Stimulated activated CD8-positive, alpha-beta memory T cell treated with anti-CD3 and anti-CD28 coated beads, Interleukin-7, amount 100 ng/mL, for 4 hours (primary cell): ENCODE measurements at places on chromosomes 2 and 18.

DNA sequence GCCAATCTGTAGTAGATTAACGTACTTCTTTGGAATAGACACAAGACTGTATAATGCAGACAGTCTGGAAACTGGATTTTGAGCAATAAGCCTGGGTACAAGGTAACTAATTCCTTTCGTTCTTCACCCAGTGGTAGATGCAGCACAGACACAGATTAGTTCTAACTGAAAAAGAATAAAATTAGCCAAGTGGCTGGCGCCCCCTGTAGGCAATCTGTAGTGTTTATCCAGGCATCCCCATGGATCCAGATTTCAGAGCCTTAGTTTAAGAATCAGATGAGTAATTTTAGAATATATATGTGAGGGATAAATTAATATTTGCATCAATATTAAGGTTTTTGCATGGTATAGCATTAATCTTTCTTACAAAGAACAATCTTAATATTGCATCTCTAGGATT is 563.9 kb downstream of the DCC start:
- no peak for DNase-seq

DNA sequence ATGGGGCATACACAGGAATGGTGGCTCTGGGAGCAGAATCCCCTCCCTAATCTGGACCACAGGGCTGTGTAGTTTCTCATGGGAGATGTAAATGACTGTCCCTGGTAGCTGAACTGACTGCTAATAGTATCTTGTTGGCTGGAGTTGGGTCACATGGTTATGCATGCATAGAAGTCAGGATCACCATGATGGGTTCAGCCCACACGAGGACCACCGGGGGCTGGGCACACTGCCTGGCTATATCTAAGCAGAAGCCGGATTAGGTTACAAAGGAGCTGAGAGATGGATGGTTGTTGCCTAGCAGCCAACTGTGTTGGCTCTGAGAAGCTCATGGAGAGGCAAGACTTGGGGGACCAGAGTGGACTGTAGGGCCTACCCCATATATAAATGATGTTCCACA is 6.7 kb upstream of the MAP3K2 start:
- no peak for DNase-seq

DNA sequence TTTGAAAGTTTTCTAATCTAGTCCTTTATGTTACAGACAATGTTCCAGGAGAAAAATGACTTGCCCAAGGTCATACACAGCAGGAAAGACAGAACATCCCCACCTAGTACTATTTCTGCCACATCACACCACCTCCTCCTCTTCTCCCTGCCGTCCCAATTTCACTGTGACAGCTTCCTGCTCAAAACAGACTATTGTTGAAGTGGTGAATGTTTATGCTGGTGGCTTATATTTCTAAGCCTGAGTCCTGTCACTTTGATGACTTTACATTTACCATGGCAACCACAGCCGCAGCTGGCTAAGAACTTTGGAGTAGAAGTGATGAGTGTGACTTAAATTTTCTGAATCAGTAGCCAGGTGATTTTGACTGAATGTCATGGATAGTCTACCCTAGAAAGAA is 10.0 kb downstream of the GALNT5 start:
- DNase-seq: no peak

GRCh38 chr18:48452861-48453323 is 43.7 kb upstream of the ZBTB7C start:
- DNase-seq: no peak

- DNase-seq: no peak
Measured at GRCh38 chr2:237551071-237551574, 15.3 kb upstream of the PRLH start.

GRCh38 chr18:40841467-40841866 is 1113.6 kb upstream of the PIK3C3 start:
- no peak for DNase-seq

GRCh38 chr2:1586251-1586922 is 157.9 kb downstream of the PXDN start:
- no peak for DNase-seq

GRCh38 chr2:223969856-223970255 is 12.6 kb downstream of the MRPL44 start:
- DNase-seq: no peak

DNA sequence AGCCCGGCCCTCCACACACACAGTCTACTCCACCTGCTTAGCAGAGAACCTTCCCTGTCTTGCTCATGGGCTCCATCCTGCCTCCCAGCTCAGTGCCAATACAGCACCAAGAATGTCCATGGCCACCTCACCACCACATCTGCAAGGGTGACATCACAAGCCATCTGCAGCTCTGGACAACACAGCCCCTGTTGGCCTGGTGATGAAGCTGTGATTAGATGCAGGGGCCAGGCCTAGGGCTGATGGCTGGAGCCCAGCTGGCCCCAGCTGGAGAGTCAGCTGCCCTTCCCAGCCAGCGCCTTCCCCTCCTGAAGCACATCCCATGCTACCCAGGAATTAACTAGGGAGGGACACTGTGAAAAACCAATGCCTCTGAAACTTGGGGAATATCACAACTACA is 91.1 kb downstream of the TTC32 start:
- no peak for DNase-seq

DNA sequence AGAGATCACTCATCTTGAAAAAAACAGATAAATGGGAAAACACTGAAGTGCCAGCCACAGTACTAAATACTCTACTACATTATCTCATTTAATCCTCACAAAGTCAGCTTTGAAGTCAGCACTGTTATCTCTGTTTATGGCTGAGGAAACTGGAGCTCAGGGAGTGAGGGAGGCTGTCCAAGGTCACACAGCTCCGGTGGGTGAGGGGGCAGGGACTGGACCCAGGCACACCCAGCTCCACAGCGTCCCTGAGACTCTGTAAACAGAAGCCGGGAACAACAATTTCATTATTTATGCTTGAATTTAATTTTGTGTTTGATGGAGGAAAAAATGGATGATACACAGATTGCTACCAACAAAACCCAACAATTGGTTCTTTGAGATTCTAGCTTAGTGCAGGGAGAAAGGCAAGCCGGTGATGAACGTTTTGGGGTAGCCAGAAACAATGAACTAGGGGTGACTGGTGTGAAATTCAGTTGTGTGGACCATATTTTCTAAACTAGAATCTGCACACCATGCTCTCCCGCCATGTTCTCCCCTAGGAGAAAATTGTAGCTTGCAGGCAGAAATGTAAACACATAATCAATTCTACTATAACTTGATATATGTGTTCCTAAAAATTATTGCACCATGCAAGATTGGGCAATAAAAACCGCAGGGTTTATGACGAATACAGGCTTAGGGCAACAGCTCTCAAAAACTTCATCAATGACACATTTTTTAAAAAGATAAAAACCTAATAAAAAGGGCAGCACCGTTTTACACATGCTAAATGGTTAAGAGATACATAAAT is at the start of gene GREB1:
Gene GREB1 (plus strand): TSS at position 768 of the 793 bp plus-strand sequence. CDS start 22,570 bp downstream, outside the sequence.
- DNase-seq: no peak

GRCh38 chr2:63850649-63851048 is 9.0 kb downstream of the UGP2 start:
- no peak for DNase-seq

GRCh38 chr2:119086327-119086726 is 72.2 kb downstream of the C1QL2 start:
- no peak for DNase-seq

DNA sequence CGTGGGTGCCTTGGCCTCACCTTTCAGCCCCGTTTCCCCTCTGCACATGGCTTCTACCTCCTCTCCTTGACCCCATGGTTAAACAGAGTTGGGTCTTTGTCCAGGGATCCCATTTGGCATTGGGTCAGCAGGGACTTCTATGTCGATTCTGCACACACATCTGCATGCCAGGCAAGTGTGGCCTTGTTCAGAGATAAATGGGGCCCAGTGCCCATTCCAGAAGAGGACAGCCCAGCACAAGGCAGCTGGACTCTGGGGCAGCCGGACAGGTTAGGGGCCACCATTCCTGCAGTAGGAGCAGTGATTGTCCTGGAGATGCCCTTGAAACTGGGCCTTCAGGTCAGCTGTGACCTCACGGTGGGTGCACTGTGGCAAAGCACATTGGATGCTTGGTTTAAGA is 13.1 kb downstream of the CABLES1 start:
- no peak for DNase-seq

DNA sequence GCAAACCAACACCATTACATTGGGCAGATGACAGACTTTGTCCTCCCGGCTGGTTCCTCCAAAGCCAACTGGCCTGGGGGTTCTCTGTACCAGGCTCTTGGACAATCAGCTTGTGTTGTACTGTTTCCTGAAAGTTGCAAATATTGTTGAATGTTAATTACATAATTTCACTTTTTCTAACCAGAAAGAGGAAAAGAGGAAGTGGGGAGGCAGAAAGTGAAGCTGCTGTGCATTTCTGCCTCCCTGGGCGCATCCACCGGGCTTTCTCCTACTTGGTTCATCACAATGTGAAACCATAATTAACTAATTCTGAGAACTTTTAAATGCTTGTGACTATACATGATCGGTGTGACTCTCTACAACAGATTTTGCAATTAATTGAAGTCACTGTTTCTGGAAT is 10.1 kb downstream of the TWIST2 start:
- no peak for DNase-seq

GRCh38 chr18:77110400-77110799 is 22.2 kb downstream of the MBP start:
- DNase-seq: no peak

DNA sequence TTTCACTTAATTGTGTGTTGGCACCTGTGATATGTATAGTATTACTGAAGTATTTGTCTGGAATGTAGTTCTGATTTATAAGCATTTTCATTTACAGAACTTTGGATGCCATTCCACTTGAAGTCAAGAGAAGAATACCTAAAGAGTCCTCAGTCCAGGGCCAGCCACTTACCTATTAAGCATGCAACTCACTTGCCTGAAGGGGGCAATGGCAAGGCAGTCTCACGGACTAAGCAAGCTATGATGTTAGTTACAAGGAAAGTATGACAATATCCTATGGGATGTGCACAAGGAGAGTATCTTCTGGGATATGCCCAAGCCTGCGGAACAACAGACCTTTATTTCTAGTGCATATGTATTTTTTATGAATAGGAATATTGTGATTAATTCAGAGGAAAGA is 369.4 kb upstream of the GCFC2 start:
- DNase-seq: no peak

DNA sequence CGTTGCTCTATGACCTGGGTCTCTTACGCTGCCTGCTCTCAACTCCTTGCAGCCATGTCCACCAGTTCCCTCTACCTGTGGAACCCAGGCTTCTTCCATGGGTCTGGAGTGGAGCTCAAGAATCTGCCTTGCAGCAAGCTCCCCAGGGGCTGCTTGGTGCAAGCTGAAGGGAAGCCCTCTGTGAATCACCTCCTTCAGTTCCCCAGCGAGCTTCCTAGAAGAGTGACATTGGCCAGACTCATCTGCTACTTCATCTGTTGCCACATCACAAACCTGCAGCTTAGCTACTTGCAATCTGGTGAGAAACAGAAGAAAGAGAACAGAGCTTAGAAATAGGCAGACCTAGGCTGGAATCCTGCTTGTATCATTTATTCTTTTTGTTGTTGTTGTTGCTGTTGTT is 9.8 kb upstream of the EFR3B start:
- DNase-seq: no peak

- no peak for DNase-seq
Measured at GRCh38 chr2:239684271-239684810, 283.5 kb upstream of the HDAC4 start.

- DNase-seq: no peak
Measured at GRCh38 chr2:68363721-68364120, 1.4 kb upstream of the PLEK start.

- DNase-seq: no peak
Measured at GRCh38 chr2:158393886-158394285, 62.7 kb downstream of the CCDC148 start.

GRCh38 chr18:24006712-24007313 is 7.7 kb upstream of the TTC39C start:
- no peak for DNase-seq

DNA sequence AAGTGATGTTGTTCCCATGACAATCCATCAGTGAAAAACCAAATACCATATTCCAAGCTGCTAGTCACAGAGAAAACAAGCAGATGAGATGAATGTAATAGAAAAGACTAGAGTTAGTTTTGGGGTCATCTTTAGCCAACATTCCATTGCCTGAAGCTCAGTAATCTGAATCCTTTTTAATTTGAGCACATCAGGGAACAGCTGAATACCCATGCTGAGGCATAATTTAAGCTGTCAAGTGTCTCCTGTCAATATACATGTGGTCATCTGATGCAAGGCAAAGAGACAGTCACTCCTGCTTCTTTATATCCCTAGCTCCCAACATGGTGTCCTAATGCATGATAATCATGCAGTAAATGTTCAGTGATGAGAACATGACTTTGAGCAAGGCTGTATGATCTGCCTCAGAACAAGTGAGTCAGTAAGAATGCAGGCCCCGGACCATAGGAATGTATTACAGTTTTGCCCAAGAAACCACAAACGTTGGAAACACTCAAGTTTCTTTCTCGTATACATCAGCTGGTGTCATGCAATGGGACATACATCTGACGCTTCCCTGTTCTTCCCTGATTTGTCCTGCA is 48.0 kb downstream of the CDK15 start:
- no peak for DNase-seq

DNA sequence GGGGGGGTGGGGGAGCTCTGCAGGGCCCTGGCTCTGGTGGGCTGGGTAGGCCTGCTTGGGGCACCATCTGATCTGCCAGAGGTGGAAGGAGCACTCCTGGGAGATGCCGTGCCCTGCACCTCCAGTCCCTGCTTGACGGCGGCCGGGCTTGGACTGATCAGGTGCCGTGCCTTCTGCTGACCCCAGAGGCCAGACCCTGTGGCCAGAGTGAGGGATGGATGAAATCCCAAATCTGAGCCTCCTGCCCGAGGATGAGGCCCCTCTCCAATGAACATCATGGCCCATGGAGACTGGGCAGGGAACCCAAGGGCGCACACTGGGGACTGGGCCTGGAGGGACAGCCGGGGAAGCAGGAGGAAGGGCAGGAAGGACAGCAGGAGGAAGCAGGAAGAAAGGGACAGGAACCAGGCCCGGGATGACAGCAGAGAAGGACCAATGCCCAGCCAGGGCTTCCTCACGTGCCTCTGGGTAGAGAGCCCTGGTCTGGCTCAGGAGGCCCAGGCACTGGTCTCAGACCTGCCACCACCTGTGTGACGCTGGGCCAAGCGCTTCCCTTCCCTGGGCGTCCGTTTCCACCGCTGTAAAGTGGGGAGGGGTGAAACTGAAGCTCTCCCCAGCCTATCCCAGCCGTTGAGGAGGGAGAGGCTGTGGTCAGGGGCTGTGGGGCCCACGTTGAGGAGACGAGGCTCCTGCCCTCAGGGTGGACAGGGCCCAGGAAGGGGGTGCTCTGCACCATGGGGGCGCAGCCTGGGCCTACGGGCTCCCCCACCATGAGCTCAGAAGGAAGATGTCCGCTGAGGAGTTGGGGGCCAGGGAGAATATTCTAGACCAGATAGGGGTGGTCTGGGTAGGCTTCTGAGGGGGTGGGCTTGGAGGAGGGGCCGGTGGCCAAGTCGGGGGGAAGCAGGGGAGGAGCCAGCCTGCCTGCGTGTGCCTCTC is 1.0 kb upstream of the GPR35 start:
- DNase-seq: no peak

GRCh38 chr18:9683418-9684396 is 24.4 kb upstream of the RAB31 start:
- DNase-seq: no peak
